Peyer's patch (tissue), 4 donors: ENCODE measurements at places on chromosomes 16 and 17. TPM values are rescaled to one million over a fixed set of nuclear protein-coding genes. Genes with fewer than 3 reads are reported as not detected.

Gene SULT1A1
- total RNA-seq, result 120 TPM

Gene TNRC6A
- 47.3 TPM for total RNA-seq

Gene PITPNM3
- total RNA-seq, result 2.1 TPM

Gene CD300LB
- total RNA-seq, result not detected

Gene MFAP4
- 12.6 TPM for total RNA-seq

DNA sequence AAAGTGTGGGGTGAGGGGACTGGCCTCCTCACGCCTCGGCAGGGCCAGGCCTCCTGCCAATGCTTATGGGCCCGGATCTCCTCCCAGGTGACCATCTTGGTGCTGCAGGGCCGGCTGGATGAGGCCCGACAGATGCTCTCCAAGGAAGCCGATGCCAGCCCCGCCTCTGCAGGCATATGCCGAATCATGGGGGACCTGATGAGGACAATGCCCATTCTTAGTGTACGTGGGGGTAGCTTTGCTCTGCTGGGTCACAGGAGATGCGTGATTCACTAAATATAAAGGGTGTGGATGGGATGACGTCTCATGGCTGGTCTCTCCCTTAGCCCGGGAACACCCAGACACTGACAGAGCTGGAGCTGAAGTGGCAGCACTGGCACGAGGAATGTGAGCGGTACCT lies 19.5 kb downstream of the NUP85 start:
- H3K4me3 ChIP-seq, result no peak overlapping the region
- H3K36me3 ChIP-seq, result no peaks in the 10 kb centered on the region
- no peak for DNase-seq
- H3K27me3 ChIP-seq, result no peaks in the 10 kb centered on the region
- no peak overlapping the region for H3K27ac ChIP-seq

- no peak overlapping the region for H3K4me3 ChIP-seq
- H3K27me3 ChIP-seq, result no peaks in the 10 kb centered on the region
- no peak for DNase-seq
These were observed 35.7 kb downstream of the TMC6 start for GRCh38 chr17:78092794-78093324.

DNA sequence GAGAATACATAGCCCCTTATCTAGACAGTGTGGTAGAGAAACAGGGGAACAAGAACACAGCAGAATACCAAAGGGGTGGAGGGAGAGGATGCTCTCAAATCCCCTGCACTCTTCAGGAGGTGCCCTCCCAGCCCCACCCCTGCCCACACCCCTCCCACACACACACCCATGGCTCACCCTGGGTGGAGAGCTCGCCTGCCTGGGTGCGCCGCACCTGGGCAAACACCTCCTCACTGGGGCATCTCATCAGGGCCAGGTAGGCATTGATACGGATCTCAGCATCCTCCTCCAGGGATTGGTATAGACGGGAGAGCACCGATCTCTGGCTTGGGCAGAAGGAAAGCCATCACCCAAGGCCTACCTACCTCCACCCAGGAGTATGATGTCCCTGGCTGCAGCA lies 95.2 kb downstream of the LITAF start:
- no peak overlapping the region for H3K27ac ChIP-seq
- H3K4me1 ChIP-seq, result no peaks in the 10 kb centered on the region
- no peaks in the 10 kb centered on the region for H3K27me3 ChIP-seq
- no peak overlapping the region for H3K4me3 ChIP-seq
- no peak for DNase-seq

- H3K36me3 ChIP-seq, result no peaks in the 10 kb centered on the region
- no peak overlapping the region for H3K27ac ChIP-seq
- no peak overlapping the region for H3K4me3 ChIP-seq
- no peak for DNase-seq
- H3K4me1 ChIP-seq, result peaks cover 1% of the 10 kb centered on the region
These were observed 5.7 kb upstream of the SPNS2 start for GRCh38 chr17:4492721-4493561.

GRCh38 chr16:84465154-84465553 lies 39.3 kb downstream of the MEAK7 start:
- H3K36me3 ChIP-seq, result no peaks in the 10 kb centered on the region
- DNase-seq, result no peak
- H3K4me1 ChIP-seq, result no peaks in the 10 kb centered on the region
- no peak overlapping the region for H3K27ac ChIP-seq
- no peaks in the 10 kb centered on the region for H3K27me3 ChIP-seq

DNA sequence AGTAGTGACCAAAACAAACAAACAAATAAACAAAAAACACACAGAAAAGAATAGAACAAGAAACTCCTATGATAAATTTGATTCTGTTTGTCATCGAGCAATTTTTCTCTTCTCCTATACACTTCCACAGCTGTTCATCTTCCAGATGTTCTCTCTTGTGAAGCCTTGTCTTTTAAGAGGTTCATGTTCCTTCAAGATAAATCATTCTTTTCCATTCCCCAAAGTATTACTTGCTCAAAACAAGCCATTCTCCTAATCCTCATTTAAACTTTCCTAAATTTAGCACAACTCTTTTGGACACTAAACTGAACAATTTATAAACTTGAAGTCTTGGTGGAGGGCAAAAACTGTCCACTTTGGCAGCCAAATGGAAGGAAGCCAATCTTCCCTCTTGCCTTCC lies 103.3 kb downstream of the ABCA8 start:
- H3K4me3 ChIP-seq, result no peak overlapping the region
- H3K4me1 ChIP-seq, result no peaks in the 10 kb centered on the region
- H3K36me3 ChIP-seq, result no peaks in the 10 kb centered on the region
- no peak overlapping the region for H3K27ac ChIP-seq

- no peak overlapping the region for H3K27ac ChIP-seq
- H3K27me3 ChIP-seq, result no peaks in the 10 kb centered on the region
- H3K4me3 ChIP-seq, result no peak overlapping the region
- DNase-seq, result no peak
- H3K36me3 ChIP-seq, result no peaks in the 10 kb centered on the region
These were observed 40.9 kb upstream of the CCNF start for GRCh38 chr16:2388139-2388874.

- H3K4me1 ChIP-seq, result no peaks in the 10 kb centered on the region
- H3K4me3 ChIP-seq, result no peak overlapping the region
- no peaks in the 10 kb centered on the region for H3K36me3 ChIP-seq
- no peaks in the 10 kb centered on the region for H3K27me3 ChIP-seq
These were observed 23.7 kb downstream of the ZNF423 start for GRCh38 chr16:49832177-49832576.

- no peak overlapping the region for H3K27ac ChIP-seq
- DNase-seq, result no peak
- no peaks in the 10 kb centered on the region for H3K36me3 ChIP-seq
- H3K27me3 ChIP-seq, result no peaks in the 10 kb centered on the region
These were observed 96.8 kb downstream of the DYNLRB2 start for GRCh38 chr16:80637621-80638020.

GRCh38 chr16:63037761-63038396 lies 1001.6 kb upstream of the CDH8 start:
- no peak overlapping the region for H3K27ac ChIP-seq
- H3K36me3 ChIP-seq, result no peaks in the 10 kb centered on the region
- no peaks in the 10 kb centered on the region for H3K27me3 ChIP-seq
- DNase-seq, result no peak

DNA sequence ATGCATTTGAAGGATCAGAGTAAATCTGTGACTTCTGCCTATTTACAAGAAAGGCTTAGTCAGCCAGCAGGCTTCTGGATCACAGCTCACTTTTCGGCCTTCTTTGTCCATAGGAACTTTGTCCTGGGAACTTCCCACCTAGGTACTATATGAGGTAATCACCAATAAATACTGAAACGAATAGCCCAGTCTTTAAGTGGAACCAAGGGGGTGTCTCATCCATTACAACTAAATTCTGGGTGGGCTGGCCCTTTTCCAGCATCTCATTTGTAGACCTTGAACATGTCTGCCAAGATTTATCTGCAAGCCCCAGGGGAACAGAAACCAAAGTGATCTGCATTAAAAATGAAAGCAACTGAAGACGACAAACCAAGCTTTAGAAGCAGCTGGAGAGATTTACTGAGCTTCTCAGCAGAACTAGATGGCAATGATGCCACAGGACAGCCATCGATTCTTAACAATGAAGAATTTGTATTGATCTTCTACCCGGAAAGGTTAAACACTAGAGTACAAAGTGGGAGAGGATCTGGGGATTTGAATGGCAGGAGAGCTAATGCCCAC lies 55.5 kb downstream of the SNX11 start:
- DNase-seq, result no peak
- H3K4me3 ChIP-seq, result peak overlapping the region; percentile 29
- peak overlapping the region; percentile 15 for H3K27ac ChIP-seq
- no peaks in the 10 kb centered on the region for H3K27me3 ChIP-seq
- H3K36me3 ChIP-seq, result no peaks in the 10 kb centered on the region

DNA sequence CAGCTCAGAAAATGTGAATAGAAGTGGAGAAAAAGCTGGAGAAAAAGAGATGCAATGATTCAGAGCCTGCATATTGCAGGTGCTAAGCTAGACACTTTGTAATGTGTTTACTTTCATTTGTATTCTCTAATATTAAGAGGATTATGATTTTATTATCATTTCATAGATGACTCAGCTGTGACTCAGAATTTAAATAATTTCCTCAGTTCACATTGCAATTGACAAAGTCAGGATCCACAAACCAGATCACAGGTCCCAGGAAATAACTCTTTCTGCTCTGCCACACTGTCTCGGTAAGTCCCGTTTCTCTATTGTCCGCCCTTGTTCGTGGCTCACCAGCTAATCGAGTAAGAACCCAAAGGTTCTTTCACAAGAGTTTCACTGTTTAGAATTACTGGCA lies 235.4 kb upstream of the MON1B start:
- H3K27ac ChIP-seq, result no peak overlapping the region
- H3K27me3 ChIP-seq, result no peaks in the 10 kb centered on the region

GRCh38 chr16:9012848-9013507 lies 49.3 kb upstream of the USP7 start:
- no peak for DNase-seq
- no peak overlapping the region for H3K27ac ChIP-seq
- H3K4me3 ChIP-seq, result no peak overlapping the region

GRCh38 chr16:11016993-11017392 lies 72.6 kb downstream of the CLEC16A start:
- no peaks in the 10 kb centered on the region for H3K27me3 ChIP-seq
- H3K4me3 ChIP-seq, result no peak overlapping the region
- H3K27ac ChIP-seq, result peak overlapping the region; percentile 85
- DNase-seq, result no peak

DNA sequence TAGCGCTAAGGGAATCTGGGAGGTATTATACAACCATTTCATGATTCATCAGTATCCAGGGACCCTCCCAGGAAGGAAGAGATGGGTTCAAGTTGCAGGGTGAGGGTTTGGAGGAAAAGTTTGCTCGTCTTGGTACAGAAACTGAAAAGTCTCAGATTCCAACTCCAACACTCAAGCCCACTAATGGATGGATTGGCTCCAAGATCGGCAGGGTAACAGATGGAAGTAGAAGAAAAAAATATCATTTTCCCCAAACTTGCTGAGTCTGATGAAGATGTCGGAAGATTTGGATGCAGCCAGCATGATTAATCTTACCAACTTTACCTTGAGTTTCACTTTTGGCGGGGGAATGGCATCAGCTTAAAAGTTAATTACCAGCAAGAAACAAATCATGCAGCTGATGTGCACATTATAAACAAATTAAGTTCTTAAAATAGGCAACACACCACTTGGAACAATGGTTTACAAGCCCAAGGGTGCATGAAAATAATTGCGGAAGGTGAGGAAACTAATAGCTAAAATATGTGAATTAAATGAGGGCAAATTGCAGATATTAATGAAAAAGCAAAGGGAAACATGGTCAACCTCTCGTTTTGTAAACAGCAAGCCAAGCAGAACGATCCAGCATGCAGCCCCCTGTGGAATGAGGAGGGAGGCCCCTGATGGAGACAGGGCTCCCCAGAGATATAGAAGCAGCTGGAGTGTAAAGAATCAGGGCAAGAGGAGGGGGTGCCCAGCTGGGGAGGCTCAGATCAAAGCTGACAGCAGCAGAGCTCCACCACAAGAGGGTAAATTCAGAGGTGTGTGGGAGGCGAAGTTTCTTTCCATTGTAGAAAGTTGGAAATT lies 44.1 kb upstream of the GRIN2A start:
- H3K27ac ChIP-seq, result no peak overlapping the region
- H3K4me3 ChIP-seq, result no peak overlapping the region
- H3K27me3 ChIP-seq, result no peaks in the 10 kb centered on the region
- DNase-seq, result no peak

DNA sequence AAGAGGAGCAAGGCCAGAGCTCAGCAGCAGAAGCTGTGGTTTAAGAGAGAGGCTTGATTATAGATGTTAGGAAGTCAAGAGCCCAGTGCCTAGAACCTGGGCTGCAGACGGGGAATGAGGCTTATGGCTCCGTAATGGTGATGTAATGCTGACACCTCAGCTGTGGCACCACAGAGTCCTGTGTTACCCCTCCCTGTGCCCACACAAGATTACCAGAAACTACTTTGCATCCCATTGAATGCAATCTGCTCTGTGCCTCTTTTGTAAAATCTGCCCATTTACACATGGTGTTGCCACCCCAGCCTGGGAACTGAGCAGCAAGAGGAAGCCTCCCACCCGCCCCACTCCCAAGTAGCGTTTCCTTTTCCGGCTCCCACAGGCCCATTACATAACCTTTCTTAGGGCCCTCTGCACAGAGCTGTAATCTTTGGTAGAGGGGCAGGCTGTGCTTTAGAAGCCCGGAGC lies 57.0 kb downstream of the PITPNC1 start:
- peaks cover 5% of the 10 kb centered on the region for H3K4me1 ChIP-seq
- no peaks in the 10 kb centered on the region for H3K27me3 ChIP-seq
- DNase-seq, result peak; percentile 75
- no peak overlapping the region for H3K4me3 ChIP-seq

GRCh38 chr17:74750327-74751069 lies 2.1 kb downstream of the NHERF1 start:
- DNase-seq, result peak; percentile 85
- H3K4me1 ChIP-seq, result peaks cover 3% of the 10 kb centered on the region
- H3K27ac ChIP-seq, result peak overlapping the region; percentile 94
- H3K36me3 ChIP-seq, result peaks cover 4% of the 10 kb centered on the region

- no peak overlapping the region for H3K27ac ChIP-seq
- H3K4me1 ChIP-seq, result no peaks in the 10 kb centered on the region
- no peak for DNase-seq
- no peak overlapping the region for H3K4me3 ChIP-seq
- H3K36me3 ChIP-seq, result no peaks in the 10 kb centered on the region
These were observed 9.9 kb downstream of the ANKRD40 start for GRCh38 chr17:50697663-50698272.

DNA sequence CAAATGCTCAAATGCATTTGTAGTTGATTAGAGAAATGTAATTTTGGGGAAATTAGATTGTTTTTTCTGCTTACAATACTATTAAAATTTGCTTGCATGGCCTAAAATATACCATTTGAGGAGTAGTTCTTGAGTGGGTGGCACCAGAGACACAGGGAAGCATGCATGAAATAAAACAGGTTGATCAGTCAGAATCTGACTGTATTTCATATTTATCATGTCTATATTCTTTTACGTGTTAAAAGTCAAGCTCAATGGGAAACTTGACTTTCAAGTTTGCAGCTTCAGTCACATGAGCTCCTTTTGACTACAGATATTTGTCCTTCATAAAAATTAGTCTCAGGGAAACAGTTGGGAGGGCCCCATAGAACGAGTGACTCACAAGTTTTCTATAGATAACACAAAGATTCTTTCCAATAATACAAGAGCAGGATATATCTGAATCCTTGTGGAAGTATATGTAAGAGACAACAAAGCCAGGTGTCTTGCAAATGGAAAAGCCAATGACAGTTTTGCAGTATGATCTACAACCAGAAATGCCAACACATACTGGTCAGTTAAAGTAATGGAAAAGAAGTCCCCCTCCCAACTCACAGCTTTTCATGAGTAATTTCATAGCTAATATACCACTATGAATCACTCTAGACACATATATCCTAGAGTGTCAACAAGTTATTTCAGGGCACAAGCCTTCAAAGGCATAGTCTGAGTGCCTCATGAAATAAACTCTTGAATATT lies 42.2 kb upstream of the CORO6 start:
- H3K4me1 ChIP-seq, result no peaks in the 10 kb centered on the region
- no peaks in the 10 kb centered on the region for H3K27me3 ChIP-seq
- no peak overlapping the region for H3K27ac ChIP-seq
- DNase-seq, result no peak
- peaks cover 55% of the 10 kb centered on the region for H3K36me3 ChIP-seq
